Thoracic aorta (tissue), 2 donors: ENCODE measurements at places on chromosomes 1 and 21. TPM values are rescaled to one million over a fixed set of nuclear protein-coding genes. Genes with fewer than 3 reads are reported as not detected.

RIMKLA gene
- 0.14 TPM for total RNA-seq

LAMC2 gene
- 4.5 TPM for total RNA-seq

DYNLT4 gene
- not detected for total RNA-seq

RCSD1 gene
- 11.1 TPM for total RNA-seq

LRRC71 gene
- total RNA-seq = not detected

TXNDC12 gene
- 53.8 TPM for total RNA-seq

CLCNKB gene
- total RNA-seq = not detected

GREM2 gene
- 1.6 TPM for total RNA-seq

PSMB4 gene
- 209 TPM for total RNA-seq

OR2L5 gene
- not detected for total RNA-seq

CELA2B gene
- not detected for total RNA-seq

S100A12 gene
- total RNA-seq = 22.5 TPM

RNU1-4 gene
- total RNA-seq = under 0.01 TPM

SLC9C2 gene
- not detected for total RNA-seq

HSPB7 gene
- total RNA-seq = 430 TPM

TMIGD3 gene
- total RNA-seq = 20.0 TPM

APCS gene
- total RNA-seq = not detected

HRNR gene
- not detected for total RNA-seq

NOTCH2NLA gene
- 90.0 TPM for total RNA-seq

FNDC5 gene
- 18.8 TPM for total RNA-seq

RHD gene
- not detected for total RNA-seq

MARK1 gene
- 11.9 TPM for total RNA-seq

MYBPHL gene
- total RNA-seq = 1.1 TPM

NES gene
- 30.9 TPM for total RNA-seq

PLEKHN1 gene
- total RNA-seq = not detected

SERINC2 gene
- total RNA-seq = 7.6 TPM

OR2T2 gene
- not detected for total RNA-seq

HLX gene
- total RNA-seq = 33.5 TPM

TAF12 gene
- total RNA-seq = 11.7 TPM

ACOT11 gene
- 23.6 TPM for total RNA-seq

OR2T35 gene
- total RNA-seq = not detected

DENND2C gene
- 6.0 TPM for total RNA-seq

LCK gene
- 10.5 TPM for total RNA-seq

AHDC1 gene
- total RNA-seq = 55.4 TPM

TNFSF4 gene
- 0.71 TPM for total RNA-seq

SAMSN1 gene
- 20.5 TPM for total RNA-seq

HOOK1 gene
- total RNA-seq = 0.27 TPM

GBP5 gene
- 7.3 TPM for total RNA-seq

KANK4 gene
- total RNA-seq = 0.28 TPM

GPATCH2 gene
- 16.2 TPM for total RNA-seq

GJA5 gene
- total RNA-seq = 49.7 TPM

PINK1 gene
- 88.4 TPM for total RNA-seq

PTGER3 gene
- total RNA-seq = 61.7 TPM

PKLR gene
- not detected for total RNA-seq

RPE65 gene
- total RNA-seq = not detected

PRRX1 gene
- 171 TPM for total RNA-seq

LRRC7 gene
- total RNA-seq = 0.14 TPM

CGN gene
- not detected for total RNA-seq

NUDT4B gene
- 17.8 TPM for total RNA-seq

ODF2L gene
- 74.5 TPM for total RNA-seq

MFSD2A gene
- total RNA-seq = 5.8 TPM

PEAR1 gene
- total RNA-seq = 34.9 TPM
